ENCODE measurements at places on chromosomes 13 and 19. TPM values are rescaled to one million over a fixed set of nuclear protein-coding genes. Genes with fewer than 3 reads are reported as not detected.
A peak's percentile ranks its signal among the peaks of the same experiment; 100 is the strongest.

GRCh38 chr19:33293255-33294057 lies 8.9 kb downstream of the CEBPA start:
- DNase-seq: no peak

DNA sequence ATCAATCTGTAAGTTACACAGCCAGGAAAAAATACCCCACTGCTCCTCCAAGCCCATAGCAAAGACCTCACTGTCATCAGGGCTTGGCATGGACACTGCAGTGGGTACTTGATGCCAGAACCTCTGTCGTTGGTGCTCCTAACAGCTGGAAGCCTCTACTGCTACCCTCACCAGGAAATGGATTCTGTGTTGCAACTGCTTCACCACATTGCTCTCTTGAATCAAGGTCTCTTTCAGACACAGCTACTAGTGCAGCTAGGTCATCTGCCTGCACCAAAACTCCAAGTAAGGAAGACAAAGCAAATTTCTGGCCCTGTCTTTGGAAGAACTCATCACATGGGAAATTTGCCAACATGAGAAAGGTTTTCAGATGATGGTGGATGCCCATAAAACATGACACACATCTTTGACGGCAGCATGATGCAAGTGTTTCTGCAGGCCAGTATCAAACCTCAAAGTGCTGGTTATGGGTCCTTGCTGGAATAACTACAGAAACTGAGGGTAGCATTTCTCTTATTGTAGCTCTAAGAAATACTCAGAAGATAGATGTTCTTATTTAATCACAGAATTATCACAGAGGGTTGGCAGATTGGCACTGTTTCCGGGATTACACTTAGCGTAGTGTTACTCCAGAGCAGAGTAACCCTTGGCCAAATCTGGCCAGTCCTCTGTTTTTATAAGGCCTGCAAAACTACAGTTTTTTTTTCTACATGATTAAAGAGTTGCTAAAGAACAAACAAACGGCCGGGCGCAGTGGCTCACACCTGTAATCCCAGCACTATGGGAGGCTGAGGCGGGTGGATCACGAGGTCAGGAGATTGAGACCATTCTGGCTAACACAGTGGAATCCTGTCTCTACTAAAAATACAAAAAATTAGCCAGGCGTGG lies 12.9 kb upstream of the PCCA start:
- no peak for DNase-seq

DNA sequence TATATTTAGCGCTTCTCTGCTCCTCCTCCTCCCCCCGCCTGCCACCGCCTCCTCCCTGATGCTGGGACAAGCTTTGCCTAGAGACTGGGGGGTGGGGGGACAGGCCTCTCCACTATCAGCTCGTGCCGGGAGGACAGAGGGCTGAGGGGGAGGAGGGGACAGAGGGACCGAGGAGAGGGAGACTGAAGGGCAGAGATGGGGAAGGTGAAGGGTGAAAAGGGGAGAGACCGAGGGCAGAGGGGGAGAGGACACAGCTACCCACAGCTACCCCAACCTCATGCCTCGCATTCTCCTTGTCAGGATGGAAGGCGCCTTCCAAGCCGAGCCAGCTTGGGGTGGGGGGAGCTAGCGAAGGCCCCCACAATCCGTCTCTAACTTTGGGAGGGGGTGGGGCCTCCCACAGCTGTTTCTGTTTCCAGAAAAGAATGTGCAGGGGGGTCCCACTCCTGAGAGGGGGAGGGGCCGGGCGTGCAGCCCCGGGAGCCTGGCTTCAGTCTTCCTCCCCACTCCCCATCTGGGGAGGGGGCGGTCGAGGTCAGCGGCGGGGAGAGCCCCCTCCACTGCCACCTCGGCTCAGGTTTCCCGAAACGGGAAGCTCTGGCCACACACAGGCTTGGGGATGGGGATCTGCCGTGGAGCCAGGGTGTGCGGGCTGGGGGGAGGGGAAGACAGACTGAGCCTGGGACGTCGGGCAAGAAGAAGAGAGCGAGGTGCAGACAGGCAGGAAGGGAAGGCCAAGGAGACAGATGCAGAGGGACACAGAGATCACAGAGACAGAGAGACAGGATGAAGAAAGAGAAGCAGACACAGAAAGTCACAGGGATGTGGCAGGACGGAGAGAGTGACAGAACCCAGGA lies 1.6 kb downstream of the DACT3 start:
- DNase-seq: peak; percentile 63

DNA sequence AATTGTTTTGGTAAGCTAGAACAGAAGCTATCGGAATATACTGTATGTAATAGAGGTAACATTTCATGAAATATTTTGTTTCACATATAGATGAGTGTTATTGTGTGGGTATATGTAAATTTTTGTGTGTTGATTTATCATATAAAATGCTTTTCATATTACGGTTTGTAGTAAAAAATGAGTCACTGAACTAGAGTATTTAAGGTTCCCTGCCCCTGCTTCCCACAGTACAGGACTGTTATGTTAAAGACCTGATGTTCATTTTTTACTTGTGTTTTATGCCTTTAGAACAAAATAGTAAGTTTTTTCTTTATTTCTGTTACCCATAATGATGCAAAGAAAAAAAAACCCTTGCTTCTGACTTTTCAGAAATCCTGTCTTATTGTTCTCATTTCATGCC lies 243.4 kb downstream of the ENOX1 start:
- DNase-seq: no peak

Gene KANK2
- total RNA-seq: 35.1 TPM

All from WTC11 (cell line).